ENCODE measurements at places on chromosomes 13 and 19.

GRCh38 chr13:110518571-110518970, 43.0 kb downstream of the RAB20 start:
- DNase-seq = no peak

DNA sequence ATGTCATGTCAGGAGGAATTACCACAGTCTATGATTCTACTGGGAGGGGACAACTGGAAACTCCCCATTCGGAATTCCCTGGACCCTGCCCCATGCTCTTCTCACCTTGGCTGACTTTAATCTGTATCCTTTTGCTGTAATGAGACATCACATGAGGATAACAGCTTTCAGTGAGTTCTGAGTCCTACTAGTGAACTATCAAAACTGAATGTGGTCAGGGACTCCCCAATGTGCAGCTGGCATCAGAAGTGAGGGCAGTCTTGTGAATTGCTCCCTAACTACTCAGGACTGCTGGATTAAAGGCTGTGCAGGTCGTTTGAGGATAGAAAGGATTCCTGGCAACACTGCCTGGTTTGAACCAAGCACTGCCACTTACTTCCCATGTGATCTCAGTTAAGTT, 15.2 kb downstream of the SIGLEC7 start:
- DNase-seq = no peak

GRCh38 chr13:50355797-50356196, 340.6 kb downstream of the KCNRG start:
- no peak for DNase-seq

GRCh38 chr13:109735436-109735966, 50.9 kb downstream of the IRS2 start:
- DNase-seq = no peak

DNA sequence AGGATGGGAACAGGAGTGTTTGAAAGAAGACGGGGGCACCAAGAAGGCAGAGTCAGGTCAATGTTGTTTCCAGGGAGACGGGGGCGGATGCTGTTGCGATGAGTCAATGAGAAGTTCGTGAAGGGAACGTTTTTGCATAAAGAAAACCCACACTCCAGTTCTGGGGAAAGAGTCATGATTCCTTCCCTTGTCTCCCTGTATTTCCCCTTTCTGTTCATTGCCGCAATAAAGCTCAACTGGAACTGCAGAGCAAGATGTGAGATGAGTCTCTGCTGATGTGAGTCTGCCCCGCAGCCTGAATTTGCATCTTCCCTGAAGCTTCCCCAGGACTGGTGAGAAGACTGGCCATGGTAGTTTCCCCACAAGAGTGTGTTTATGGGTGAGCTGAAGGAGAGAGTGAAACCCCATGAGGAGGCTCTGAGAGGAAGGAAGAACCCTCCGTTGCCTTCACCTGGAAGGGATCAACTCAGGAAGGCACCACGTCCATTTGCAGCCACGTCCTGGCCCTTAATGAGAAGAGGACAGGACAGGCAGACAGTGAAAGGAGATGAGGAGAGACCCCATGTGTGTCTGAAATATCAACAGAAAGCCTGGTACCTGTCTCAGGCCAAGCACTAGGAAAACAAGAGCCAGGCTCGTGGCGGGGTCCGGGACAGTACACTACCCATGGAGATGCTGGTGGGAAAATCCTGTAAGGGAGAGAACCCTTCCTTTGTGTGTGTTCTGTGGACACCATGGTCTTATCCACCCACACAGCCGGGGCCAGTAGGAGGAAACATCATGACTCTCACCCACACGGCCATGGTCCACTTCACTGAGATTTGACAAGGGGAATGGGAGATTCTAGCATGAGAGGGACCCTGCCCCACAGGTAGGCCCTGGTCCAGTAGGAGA, 13.7 kb downstream of the LILRA1 start:
- DNase-seq = no peak

- no peak for DNase-seq
Observed at GRCh38 chr13:88507909-88508308, 836.7 kb downstream of the SLITRK5 start.

DNA sequence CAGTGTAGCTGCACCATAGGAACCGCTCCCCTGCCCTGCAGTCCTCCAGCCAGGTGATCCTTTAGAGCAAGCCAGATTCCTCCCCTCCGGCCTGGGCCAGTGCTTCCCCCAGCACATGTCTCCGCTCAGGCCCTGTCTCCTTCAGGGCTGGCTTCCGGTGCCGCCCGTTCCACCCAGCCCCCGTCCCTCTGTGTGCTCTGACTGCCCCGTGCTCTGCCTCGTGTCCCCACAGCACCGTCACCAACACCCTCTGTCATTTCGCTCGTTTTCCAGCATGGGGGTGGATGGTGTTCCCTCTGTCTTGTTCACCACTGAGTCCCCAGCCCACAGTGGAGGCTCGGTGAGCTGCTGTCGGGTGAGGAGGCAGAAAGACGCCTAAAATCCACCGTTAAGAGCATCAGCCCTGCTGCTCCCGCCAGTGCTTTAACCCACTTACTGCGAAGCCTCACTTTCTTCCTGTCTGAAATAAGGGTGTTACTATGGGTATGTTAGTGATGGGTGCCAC, 54.5 kb downstream of the TSSK6 start:
- peak; percentile 29 for DNase-seq

- no peak for DNase-seq
Observed at GRCh38 chr13:67557642-67558241, 327.6 kb upstream of the PCDH9 start.

- DNase-seq = no peak
Observed at GRCh38 chr19:1746401-1747284, 6.7 kb upstream of the ONECUT3 start.

DNA sequence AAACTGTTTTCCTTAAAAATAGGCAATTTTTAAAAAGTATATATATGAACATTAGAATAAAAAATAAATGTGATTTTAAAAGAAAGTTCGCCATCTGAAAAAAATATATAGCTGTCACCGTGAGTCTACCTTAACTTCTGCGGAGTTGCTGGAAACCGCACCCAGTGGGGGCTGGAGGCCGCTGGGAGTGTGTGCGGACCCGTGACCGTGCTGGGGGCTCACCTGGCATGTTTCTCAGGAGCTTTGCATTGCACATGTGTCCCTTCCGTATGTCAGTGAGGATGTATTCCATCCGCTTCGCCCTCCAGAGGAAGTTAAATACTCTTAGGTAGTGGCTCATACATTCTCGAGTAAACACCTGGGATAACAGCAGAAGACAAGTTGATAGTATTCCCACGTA, 71.7 kb downstream of the TUBGCP3 start:
- no peak for DNase-seq

DNA sequence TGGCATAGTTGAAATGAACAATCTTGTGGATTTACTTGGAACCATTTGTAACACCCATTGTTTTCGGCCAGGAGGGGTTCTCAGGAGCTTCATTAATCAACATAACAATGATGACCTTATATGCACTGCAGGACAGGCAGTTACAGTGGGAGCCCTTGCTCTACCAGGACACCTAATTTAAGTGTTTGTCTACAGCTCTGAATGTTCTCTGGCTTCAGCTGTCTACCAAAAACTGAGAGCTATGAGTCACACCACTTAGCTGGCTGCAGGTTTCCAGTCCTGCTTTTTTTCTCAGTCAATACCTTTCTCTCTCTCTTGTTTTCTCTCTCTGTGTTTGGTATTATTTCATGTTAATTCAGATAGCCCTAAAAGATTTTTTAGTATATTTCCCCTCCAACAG, 105.4 kb upstream of the MBNL2 start:
- DNase-seq = no peak

- DNase-seq = no peak
Observed at GRCh38 chr13:39364947-39365468, 238.0 kb downstream of the LHFPL6 start.

DNA sequence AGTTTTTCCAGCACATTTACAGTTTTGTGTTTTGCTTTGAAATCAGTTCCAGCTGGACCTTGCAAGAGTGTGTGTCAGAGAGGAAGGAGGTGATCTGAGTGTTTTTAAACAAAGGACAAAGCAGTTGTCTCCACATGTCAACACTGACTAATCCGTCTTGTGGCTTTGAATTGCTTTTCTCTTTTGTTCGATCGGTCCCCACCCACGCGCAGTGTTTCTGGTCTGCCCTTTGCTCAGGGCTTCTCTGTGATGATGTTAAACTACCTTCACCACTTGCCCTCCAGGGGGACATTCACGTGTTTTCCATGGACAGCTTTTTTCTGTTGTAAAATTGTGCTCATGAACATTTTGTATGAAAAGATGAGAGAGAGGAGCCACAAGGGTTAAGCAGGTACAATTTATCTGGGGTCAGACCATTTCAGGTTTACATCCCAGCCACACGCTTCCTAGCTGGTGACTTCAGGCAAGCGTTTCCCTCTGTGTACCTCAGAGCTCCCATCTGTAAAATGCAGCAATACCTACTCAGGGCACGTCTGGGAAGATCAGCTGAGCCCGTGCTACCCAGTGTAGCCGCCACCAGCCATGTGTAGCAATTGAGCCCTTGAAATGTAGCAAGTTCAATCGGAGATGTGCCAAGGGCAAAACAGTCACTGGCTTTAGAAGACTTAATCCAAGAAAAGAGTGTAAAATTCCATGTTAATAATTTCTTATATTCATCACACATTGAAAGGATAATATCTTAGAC, 13.5 kb upstream of the PLA2G4C start:
- no peak for DNase-seq

GRCh38 chr13:104085611-104086010, 1019.4 kb upstream of the SLC10A2 start:
- DNase-seq = no peak

GRCh38 chr19:4983346-4984105, 14.6 kb downstream of the KDM4B start:
- DNase-seq = no peak

- no peak for DNase-seq
Observed at GRCh38 chr19:45154064-45154827, 6.5 kb downstream of the NKPD1 start.

DNA sequence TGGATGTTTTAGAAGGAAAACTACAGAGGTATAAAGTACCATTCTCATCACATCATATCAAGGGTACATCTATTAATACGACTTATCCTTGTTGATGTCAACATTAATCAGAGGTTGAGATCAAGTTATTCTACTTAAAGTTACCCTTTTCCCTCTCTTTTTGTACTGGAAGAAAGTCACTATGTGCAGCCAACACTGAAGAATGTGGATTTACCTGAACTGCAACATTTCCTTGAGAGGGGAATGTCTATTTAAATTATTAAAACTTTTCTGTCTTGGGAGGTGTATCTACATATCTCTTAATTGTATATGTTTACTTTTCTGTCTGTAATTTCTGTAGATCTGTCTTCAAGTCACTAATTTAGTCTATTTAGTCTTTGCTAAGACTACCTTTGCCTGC, 2.5 kb upstream of the FBXL3 start:
- no peak for DNase-seq

DNA sequence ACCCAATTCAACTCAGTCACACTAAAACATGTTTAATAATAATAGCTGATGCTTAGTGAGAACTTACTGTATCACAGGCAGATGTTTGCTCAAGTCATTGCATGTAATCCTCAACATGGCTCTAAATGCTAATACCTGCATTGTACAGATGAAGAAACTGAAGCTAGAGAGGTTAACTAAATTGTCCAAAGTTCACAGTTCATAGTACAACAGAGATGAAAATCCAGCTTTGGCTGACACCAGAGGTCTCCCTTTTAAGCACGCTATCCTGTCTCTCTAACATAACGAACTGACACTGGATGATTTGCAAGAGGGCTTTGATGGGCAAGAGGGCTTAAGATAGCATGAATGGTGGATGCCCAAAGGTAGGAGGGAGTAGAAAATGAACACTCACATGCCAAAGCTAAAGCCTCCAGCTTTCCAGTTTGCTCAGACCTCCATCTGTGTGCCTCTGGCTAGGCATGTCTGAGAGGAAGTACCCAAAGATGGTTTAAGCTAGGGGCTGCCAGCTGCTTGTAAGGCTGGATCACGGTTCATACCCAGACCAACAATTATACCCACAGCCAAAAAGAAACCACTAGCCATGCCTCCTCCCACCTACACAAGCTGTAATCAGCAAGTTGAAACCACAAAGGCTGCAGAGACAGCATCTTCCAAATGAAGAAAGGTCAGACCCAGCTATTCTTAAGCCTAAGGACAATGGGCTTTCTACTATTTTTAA, 196.9 kb upstream of the UBL3 start:
- DNase-seq = no peak

DNA sequence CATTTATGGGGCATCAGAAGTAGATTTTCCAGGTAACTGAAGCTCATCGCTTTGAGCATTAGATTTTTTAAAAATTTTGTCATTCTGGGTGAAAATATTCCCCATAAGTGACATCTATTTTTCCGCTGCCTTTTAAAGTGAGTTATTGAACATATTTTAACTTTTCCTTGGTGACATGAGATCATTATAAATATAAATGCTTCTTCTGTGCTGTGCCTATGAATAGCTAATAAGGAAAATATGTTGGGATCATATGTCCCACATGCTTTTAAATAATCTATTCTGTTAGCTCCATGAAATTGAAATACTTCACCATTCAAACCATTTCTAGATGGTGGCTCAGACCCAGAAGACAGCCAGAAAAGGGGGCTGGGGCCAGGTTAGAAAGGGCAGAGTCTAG, 14.1 kb downstream of the ATP7B start:
- DNase-seq = no peak

DNA sequence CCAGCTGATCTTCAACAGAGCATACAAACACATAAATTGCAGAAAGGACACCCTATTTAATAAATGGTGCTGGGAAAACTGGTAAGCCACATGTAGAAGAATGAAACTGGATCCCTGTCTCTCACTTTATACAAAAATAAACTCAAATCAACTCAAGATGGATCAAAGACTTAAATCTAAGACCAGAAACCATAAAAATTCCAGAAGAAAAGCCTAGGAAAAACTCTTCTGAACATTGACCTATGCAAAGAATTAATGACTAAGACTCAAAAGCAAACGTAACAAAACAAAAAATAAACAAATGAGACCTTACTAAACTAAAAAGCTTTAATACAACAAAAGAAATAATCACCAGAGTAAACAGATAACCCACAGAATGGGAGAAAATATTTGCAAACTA, 74.5 kb upstream of the ABCC4 start:
- DNase-seq = no peak

DNA sequence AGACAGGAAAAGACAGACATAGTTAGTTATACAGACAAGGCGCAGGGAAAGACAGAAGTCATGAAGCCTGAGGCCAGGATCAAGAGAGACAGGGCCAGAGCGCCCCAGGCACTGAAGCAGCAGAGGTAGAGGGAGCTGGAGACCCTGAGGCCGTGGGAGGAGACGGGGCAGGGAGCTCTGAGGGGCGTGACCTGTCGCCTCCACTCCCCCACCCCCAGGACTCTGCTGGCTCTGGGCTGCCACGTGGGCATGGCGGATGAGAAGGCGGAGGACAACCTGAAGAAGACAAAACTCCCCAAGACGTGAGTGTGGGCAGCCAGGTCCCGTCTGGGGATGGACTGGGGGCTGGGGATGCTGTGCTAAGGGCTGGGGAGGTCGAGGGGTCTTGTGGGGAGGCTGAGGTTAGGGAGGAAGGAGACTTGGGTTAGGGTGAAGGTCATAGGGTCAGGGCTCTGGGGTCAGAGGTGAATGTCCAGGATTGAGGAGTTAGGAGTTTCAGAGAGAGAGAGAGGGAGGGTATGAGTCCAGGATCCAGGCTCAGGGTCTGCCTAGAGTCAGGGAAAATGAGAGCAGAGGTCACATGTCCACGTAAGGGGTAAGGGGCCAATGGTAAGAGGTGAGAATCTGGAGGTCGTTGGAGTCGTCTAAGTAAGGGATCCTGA, 31.1 kb downstream of the RYR1 start:
- no peak for DNase-seq
